ENCODE measurements at places on chromosomes 7 and 10.

- DNase-seq = peak; percentile 4
Observed at GRCh38 chr10:4981722-4982471, 18.7 kb downstream of the AKR1C1 start.

GRCh38 chr10:117410557-117410956 is 35.3 kb upstream of the PDZD8 start:
- DNase-seq = no peak

- no peak for DNase-seq
Observed at GRCh38 chr7:113464096-113464855, 345.9 kb upstream of the SMIM30 start.

GRCh38 chr10:75910032-75910431 is 478.6 kb downstream of the LRMDA start:
- peak; percentile 35 for DNase-seq

DNA sequence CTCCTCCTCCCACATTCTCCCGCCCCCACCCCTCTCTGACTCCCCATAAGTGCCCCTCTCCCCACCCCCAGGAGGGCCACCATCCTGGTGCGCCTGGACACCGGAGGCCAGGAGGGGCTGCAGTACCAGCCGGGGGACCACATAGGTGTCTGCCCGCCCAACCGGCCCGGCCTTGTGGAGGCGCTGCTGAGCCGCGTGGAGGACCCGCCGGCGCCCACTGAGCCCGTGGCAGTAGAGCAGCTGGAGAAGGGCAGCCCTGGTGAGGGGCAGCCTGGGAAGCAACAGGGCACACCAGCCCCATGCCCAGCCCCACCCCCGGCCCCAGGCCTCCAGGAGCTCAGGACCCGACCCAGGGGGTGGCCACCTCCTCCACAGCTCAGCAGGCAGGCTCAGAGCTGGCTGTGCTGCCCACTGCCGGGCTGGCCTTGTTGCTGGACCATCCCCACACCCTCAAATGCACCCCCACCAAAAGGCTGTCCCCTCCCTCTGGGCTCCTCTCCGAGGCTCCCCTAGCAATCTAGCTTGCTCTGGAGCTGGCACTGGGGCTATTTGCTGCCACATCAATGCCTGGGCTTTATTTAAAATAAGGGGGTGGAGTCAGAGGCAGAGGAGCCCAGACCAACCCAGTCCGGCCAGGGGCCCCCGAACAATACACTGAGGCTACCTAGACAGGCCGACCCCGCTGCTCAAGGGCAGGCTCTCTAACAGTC is 14.8 kb downstream of the ATG9B start:
- DNase-seq = no peak

Measured in astrocyte of the cerebellum (primary cell).